SK-N-MC (cell line): ENCODE measurements at places on chromosomes 3 and 15.

GRCh38 chr15:27820722-27821121, 278.4 kb downstream of the OCA2 start:
- DNase-seq, result no peak

DNA sequence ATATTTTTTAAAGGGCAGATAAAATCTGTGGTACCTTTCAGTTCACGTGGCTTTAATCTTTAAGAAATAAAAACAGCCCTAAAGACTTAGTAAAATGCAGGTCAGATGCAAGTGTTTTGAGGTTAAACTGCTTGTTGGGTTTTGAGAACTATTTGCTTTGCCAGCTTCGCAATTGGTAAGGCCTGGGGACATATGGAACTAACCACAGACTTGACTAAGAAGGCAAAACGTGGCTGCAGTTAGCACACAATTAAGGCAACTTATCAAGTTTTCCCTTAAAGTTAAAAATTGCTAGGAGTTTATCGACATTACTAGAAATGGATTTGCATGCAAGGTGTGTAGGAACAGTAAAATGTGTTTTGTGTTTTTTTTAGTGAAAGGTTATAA, 206.9 kb downstream of the ZNF385D start:
- no peak for DNase-seq

DNA sequence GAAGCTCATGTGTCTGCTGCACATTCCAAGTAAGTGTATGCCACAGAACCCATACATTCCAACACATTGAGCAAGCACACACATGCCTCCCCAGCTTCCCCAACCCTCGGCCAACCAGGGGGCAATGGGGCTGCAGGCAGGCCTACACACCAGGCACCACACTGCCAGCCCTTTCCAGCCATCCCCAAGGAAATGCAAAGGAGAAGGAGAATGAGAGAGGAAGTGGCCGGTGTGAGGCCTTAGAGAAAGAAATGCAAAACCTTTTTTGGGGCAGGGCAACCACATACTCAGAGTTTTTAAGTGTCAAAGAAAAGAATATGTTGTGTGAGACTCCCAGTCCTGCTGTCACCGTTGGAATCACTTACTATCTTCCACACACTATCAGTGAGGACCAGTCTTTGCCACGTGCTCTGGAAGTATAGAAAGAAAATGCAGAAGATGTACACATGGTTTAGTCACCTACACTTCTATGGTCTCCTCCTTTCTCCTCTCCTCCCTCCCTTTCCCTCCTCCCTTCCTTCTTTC, 11.1 kb downstream of the IGF2BP2 start:
- no peak for DNase-seq

DNA sequence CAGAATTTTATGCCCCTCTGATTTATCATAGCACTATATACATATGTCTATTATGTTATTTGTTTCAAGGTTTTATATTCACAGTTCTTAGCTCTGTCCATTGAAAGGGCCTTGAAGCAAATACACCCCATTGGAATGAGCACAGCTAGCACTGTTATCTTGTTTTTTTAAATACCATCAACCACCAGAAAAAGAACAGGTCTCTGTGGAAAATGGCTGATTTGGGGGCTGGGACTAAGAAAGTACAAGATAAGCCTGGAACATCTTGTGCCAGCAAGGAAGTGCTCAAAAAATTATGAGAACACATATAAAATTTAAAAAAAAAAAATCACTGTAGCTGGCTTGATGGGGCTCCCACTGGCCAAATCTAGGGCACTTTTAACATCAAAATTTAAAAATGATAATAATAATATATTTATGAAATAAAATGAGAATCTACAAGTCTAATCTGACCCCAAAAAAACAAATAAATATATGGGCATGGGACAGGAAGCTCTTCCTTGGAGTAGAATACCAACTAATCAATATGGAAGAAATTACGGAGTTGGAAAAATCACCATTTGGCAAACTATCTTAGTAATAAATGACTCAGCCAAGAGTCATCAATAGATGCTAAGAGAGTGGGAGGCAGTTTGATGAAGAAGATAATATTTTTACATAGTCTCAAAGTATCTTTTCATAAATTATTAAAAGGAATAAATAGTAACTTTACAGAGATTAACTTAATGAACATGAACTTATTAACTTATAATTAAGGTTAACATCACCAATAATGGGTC, 20.5 kb downstream of the IFT80 start:
- DNase-seq, result no peak

GRCh38 chr3:89032346-89033013, 74.9 kb upstream of the EPHA3 start:
- DNase-seq, result no peak

DNA sequence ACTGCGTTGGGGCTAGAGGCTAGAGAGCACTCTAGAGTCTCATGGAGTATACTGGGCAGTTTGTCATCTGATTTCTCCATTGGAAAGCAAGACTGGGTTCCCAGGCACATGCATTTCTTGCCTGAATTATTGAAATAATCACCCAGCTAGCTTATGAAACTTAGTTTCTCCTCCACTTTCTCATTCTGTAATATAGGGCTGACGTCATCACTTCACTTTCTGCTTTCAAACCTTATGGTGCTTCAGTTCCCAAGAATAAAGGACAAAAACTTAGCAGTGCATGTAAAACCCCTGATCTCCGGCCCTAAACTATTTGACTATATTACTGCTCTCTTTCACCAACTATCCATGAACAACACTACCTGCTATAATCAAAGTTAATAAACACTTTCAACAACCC, 147.9 kb downstream of the IGSF11 start:
- no peak for DNase-seq

- DNase-seq, result no peak
Measured at GRCh38 chr3:133038089-133038730, at the start of gene TMEM108. TMEM108 (plus strand) TSS chr3:133038391.

GRCh38 chr15:74430510-74430951, 3.2 kb downstream of the SEMA7A start:
- no peak for DNase-seq

DNA sequence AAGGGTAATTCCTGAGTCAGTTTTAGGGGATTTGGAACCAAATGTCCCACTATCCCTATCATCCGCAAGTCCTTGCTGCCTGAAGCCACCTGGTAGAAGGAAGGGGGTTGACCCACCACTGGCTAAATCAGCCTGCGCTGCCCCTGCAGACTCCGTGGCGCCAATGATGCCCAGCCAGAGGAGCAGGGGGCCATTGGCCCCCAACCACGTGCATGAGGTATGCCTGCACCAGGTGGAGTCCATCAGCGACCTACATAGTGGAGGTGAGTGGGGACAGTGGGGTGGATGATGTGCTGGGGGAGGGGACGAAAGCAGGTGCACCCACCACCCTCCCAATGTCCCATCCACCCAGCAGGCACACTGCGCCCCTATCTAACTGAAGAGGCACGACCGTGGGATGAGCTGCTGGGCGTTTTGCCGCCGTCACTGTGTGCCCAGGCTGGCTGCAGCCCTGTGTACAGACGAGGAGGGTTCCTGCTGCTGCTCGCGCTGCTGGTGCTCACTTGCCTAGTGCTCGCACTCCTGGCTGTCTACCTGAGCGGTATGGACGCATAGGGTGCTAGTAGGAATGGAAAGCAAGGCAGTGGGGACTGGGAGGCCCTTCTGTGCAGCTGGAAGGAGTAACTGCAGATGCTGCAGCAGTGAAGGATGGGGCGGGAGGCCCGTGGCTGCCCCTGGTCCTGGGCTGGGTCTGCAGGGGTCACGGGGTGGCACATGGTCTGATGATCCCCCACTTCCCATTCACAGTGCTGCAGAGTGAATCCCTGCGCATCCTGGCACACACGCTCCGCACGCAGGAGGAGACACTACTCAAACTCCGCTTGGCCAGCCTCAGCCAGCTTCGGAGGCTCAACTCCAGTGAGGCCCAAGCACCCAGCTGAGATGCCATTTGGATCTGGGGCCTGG, 5.7 kb downstream of the IFRD2 start:
- no peak for DNase-seq

DNA sequence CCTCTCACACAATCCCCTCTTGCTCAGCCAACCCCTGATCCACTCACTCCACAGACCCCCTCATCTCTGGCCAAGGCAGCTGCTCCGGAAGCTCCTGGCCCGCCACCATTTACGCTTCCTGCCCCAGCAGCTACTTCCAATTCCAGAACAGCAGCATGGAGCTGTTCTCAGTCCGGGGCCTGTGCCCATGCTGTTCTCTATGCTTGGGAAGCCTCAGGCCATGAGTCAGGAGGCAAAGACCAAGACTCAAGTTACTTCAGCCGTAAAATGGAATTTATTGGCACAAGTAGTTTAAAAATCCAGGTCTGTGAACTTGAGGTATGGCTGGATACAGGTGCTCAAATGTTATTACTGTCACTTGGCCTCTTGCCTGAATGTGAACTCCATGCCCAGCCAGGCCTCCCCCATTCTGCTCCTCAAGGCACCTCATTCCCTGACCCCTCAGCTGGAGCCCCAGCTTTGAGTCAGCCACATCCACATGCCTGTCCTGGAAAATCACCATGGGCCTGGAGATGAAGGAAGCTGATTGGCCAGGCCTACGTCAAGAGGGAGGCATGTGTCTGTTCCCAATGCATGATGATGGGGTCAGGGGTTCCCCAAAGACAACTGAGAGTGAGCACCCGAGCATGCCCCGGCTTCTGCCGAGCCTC, 31.4 kb upstream of the CACNA2D2 start:
- DNase-seq, result no peak

DNA sequence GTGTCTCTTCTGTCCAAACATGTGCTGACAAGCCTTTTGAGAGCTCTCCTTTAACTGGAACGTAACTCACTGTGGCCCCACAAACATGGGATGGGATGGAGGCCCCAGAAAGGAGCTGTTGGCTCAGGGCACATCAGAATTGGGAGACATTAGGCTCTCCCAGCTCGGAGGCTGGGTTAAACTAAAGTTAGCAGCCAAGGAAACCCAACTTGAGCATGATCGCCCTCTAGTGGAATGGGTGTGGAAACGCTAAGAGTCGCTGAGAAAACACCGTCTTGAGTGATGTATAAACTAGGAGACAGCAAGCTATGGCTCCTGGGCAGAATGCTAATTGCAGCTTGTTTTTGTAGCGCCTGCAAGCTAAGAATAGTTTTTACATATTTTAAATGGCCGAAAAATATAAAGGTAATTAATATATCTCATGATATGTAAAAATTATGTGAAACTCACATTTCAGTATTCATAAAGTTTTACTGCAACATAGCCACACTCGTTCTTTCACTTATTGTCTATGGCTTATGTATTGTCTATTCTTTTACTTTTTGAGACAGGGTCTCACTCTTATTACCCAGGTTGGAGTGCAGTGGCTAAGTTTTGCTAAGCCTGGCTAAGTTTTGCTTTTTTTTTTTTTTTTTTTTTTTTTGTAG, 138.8 kb upstream of the HACD2 start:
- DNase-seq, result peak; percentile 86

DNA sequence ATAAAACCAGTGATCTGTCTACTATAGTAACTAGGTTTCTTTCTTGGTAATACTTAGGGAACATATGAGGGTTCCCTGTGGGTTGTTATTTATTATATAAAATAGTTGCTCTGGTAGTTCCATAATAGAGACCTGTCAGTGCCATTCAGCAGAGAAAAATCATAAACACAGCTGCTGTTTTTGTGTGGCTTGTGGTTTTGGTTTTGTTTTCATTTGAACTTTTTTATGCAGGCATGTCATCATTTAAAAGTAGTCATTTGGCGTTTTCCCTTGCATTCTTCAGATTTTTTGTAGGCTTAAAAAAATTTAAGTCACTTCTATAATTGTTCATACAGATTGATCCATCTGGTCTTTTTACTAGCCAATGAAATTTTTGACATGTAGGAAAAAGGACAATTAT, 47.9 kb downstream of the PIK3CA start:
- DNase-seq, result no peak

GRCh38 chr15:71414853-71415252, 299.6 kb downstream of the THSD4 start:
- DNase-seq, result no peak

- DNase-seq, result no peak
Measured at GRCh38 chr15:22227411-22228100, 147.2 kb downstream of the OR4M2 start.

- DNase-seq, result no peak
Measured at GRCh38 chr15:98684995-98685525, 36.7 kb downstream of the IGF1R start.

GRCh38 chr15:58704155-58704865, 45.2 kb downstream of the ADAM10 start:
- peak; percentile 84 for DNase-seq

GRCh38 chr15:67025719-67026609, 39.4 kb upstream of the SMAD3 start:
- no peak for DNase-seq

- DNase-seq, result no peak
Measured at GRCh38 chr3:177830411-177830849, 633.1 kb upstream of the TBL1XR1 start.

DNA sequence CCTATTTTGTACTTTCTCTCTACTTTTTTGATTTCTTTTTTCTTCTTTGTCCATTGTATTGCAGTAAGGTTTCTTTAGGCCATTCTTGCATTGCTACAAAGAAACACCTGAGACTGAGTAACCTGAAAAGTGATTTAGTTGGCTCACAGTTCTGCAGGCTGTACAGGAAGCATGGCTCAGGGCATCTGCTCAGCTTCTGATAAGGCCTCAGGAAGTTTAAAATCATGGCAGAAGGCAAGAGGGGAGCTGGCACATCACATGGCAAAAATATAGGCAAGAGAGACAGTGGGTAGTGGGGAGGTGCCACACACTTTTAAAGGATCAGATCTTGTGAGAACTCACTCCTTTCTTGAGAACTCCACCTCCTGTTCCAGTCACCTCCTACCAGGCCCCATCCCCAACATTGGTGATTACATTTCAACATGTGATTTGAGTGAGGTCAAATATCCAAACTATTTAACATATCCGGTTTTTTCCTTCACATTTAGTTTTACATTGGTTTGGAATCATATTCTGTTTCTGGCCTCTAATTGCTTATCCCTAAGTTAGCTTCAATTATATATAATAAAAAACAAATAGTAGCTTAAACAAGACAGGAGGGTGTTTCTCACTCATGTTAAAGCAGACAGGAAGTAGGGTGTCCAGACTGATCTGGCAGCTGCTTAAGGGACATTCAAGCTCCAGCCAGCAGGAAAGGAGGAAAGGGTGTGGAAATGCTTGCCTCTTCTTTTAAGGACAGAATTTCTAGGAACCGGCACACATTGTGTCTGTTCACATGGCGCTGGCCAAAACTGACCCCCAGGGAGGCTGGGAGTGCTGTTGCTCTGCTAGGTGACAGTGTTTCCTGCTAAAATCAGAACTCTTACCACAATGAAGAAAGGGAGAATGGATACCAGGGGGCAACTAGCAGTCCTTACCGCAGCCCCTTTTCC, 28.8 kb upstream of the SKOR1 start:
- no peak for DNase-seq
